ENCODE measurements at places on chromosomes 2 and 18.

- DNase-seq = peak; percentile 89
These were observed 90.2 kb downstream of the FAM161A start for GRCh38 chr2:61763605-61764034.

- DNase-seq = peak; percentile 51
These were observed 22.3 kb downstream of the KLF7 start for GRCh38 chr2:207143215-207144172.

DNA sequence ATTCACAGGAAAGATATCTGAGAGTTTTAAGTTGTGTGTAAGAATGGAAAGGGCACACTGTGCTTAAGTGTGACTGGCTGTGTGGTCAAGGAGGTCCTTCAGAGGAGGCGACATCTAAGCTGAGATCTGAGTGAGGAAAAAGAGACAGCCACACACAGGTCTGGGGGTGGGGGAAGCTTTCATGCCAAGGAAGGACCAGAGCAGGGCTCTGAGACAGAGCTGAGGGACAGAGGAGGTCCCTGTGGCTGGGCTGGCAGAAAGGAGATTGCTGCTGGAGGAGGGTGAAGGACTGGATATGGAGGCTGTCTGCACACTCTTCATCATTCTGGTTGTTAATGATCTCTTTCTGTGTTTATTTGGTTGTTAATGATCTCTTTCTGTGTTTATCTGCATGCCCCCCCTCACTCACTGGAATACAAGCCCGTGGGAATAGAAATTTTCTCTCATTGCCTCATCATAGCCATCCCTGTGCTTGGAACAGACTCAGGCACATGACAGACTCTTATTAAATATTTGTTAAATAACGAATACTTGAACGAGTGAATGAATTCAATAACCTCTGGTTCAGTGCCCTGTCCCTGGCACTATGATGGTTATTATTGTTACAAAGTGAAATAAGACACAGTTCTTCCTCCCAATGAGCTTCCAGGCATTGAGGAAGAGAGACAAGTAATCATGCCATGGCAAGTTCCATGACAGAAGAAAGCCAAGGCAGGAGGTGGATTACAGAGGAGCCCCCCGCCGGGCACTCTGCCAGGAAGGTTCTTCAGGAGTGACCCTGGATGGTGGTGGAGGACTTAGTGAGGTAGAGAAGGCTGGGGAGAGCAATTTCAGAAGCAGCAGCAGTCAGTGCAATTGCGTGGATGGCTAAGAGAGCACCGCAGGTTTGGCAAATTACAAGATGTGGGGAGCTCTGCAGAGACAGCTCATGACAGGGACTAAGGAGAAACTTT, 399.4 kb upstream of the HS6ST1 start:
- no peak for DNase-seq

DNA sequence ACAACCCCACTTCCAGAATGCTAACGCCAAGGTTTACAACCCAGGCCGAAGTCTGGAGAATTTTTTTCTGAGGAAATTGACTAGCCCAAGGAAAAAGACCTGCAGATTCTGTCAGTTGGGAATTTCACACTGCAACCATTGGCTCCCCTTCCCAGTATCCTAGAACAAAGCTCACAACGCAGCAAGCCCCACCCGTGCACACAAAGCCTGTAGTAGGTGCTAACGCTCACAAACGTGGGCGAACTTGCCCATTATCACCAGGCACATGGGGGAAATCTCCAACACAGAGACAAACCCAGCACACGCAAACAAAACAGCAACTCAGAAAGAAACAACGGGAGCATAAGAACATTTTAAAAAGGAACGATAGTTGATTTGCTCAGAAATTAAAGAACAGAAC, 265.1 kb downstream of the EIPR1 start:
- DNase-seq = no peak

GRCh38 chr2:227420087-227421052, 32.6 kb upstream of the SCYGR1 start:
- no peak for DNase-seq
